ENCODE measurements at places on chromosomes 1 and 21. TPM values are rescaled to one million over a fixed set of nuclear protein-coding genes. Genes with fewer than 3 reads are reported as not detected.

The LYST gene
- total RNA-seq, result 32.5 TPM

The CD53 gene
- total RNA-seq, result 55.6 TPM

The MTR gene
- 31.3 TPM for total RNA-seq

- no peaks in the 10 kb centered on the region for H3K27me3 ChIP-seq
- no peaks in the 10 kb centered on the region for H3K36me3 ChIP-seq
- no peak for DNase-seq
- peak overlapping the region; percentile 96 for H3K4me3 ChIP-seq
- H3K27ac ChIP-seq, result peak overlapping the region; percentile 75
- H3K4me1 ChIP-seq, result peaks cover 19% of the 10 kb centered on the region
These were observed 1.1 kb downstream of the LRRC8C start for GRCh38 chr1:89633800-89634625.

GRCh38 chr21:37266515-37267221 is 466 bp downstream of the VPS26C start:
- H3K27me3 ChIP-seq, result no peaks in the 10 kb centered on the region
- DNase-seq, result no peak
- H3K27ac ChIP-seq, result peak overlapping the region; percentile 98
- peak overlapping the region; percentile 91 for H3K4me3 ChIP-seq
- peaks cover 25% of the 10 kb centered on the region for H3K4me1 ChIP-seq
- H3K36me3 ChIP-seq, result no peaks in the 10 kb centered on the region

The COL18A1 gene
- total RNA-seq, result 507 TPM

The DCST1 gene
- total RNA-seq, result not detected

The S100A8 gene
- 95.4 TPM for total RNA-seq

GRCh38 chr1:173171152-173171551 is 36.0 kb downstream of the TNFSF4 start:
- DNase-seq, result no peak
- H3K36me3 ChIP-seq, result no peaks in the 10 kb centered on the region
- no peaks in the 10 kb centered on the region for H3K27me3 ChIP-seq
- H3K27ac ChIP-seq, result no peak overlapping the region
- no peak overlapping the region for H3K4me3 ChIP-seq

The RUNX3 gene
- 6.8 TPM for total RNA-seq

DNA sequence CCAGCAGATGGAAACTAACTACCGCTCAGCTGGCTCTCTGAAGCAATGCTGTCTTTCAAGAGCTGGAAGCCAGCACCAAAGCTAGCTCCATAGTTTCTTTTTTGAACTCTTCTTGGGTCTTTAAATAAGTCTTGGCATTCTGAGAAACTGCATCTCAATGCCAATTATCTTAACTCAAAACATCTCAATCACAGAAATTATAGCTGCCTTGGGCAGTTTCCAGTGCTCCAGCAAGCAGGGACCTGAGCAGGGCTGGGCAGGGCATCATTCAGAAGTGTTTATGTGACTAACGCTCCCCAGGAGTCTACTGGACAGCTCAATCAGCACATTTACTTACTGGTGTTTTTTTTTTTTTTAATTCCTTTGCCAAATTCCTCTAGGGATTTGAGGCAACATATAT is 18.3 kb upstream of the PADI4 start:
- H3K4me1 ChIP-seq, result no peaks in the 10 kb centered on the region
- no peak for DNase-seq
- H3K4me3 ChIP-seq, result no peak overlapping the region

- H3K4me3 ChIP-seq, result no peak overlapping the region
- no peak for DNase-seq
- no peak overlapping the region for H3K27ac ChIP-seq
- H3K36me3 ChIP-seq, result no peaks in the 10 kb centered on the region
These were observed 15.7 kb upstream of the DMRTA2 start for GRCh38 chr1:50438945-50439344.

DNA sequence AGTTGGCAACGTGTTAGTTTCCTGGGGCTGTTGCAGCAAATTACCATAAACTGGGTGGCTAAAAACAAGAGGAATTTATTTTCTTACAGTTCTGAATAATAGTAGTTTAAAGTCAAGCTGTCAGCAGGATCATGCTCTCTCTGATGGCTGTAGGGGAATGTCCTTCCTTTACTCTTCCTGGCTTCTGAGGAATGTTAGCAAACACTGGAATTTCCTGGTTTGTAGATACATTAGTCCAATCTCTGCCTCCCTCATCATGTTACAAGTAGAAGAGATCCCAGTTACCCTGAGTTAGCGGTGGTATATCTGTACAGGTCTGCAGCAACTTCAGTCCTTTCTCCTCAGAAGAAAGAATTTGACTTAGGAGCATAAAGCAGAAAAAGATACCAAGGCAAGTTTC is 2249.1 kb downstream of the NCAM2 start:
- H3K27me3 ChIP-seq, result no peaks in the 10 kb centered on the region
- H3K36me3 ChIP-seq, result no peaks in the 10 kb centered on the region
- DNase-seq, result no peak
- no peak overlapping the region for H3K27ac ChIP-seq

- no peak for DNase-seq
- H3K27ac ChIP-seq, result no peak overlapping the region
- no peaks in the 10 kb centered on the region for H3K27me3 ChIP-seq
- H3K36me3 ChIP-seq, result no peaks in the 10 kb centered on the region
These were observed 45.4 kb downstream of the ILDR2 start for GRCh38 chr1:166929911-166930310.

- H3K4me3 ChIP-seq, result peak overlapping the region; percentile 85
- peaks cover 44% of the 10 kb centered on the region for H3K4me1 ChIP-seq
- no peak for DNase-seq
These were observed 766 bp downstream of the ATP2B4 start for GRCh38 chr1:203627398-203627797.

The RGS1 gene
- total RNA-seq, result 127 TPM

DNA sequence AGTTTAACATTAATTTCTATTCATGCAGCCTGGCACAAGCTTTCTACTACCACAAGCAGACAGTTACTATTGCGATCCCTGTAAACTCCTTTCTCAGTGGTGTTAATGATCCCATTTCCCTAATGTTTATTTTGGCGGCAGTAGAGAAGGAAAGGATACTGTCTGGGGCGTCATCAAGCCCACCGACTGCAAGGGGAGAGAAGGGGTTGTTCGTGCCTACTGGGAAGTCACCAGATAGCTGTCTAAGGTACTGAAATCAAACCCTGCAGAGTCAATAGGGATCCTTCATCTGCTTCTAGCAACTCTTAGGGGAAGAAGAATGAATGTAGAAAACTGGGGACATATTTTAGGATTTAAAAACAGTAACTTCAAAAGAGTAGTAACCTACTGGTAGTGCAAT is 95.2 kb upstream of the ADAR start:
- DNase-seq, result no peak
- H3K4me3 ChIP-seq, result no peak overlapping the region
- H3K36me3 ChIP-seq, result no peaks in the 10 kb centered on the region
- H3K27me3 ChIP-seq, result no peaks in the 10 kb centered on the region

- peaks cover 4% of the 10 kb centered on the region for H3K4me1 ChIP-seq
- H3K4me3 ChIP-seq, result no peak overlapping the region
- DNase-seq, result no peak
- H3K27ac ChIP-seq, result no peak overlapping the region
These were observed 43.9 kb upstream of the APOBEC4 start for GRCh38 chr1:183696981-183697380.

- H3K27me3 ChIP-seq, result no peaks in the 10 kb centered on the region
- no peaks in the 10 kb centered on the region for H3K4me1 ChIP-seq
- no peak overlapping the region for H3K4me3 ChIP-seq
- H3K27ac ChIP-seq, result no peak overlapping the region
- DNase-seq, result no peak
- no peaks in the 10 kb centered on the region for H3K36me3 ChIP-seq
These were observed 235.2 kb downstream of the KCNT2 start for GRCh38 chr1:196372896-196373536.

DNA sequence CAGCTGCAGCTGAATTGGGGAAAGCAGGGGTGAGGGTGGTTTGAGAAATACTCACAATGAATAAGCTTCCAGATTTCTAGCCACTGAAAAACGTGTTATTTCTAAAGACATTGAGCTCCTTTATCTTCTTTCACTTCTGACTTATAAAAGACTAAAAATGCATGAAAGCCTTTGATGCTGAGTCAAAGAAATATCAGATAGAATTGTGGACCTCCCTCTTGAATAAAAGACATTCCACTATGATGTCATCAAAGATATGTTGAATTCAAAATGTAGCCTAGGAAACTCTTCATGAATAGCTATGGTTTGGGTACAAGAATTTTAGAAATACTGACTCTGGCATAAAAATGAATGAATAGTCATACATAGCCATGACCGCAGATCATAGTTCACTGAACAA is 44.7 kb upstream of the COL24A1 start:
- H3K4me3 ChIP-seq, result no peak overlapping the region
- no peaks in the 10 kb centered on the region for H3K27me3 ChIP-seq
- H3K27ac ChIP-seq, result no peak overlapping the region
- no peaks in the 10 kb centered on the region for H3K4me1 ChIP-seq
- no peak for DNase-seq

The LCE1A gene
- not detected for total RNA-seq

All from thoracic aorta (tissue), 2 donors.